ENCODE measurements at places on chromosomes 12 and 14.

DNA sequence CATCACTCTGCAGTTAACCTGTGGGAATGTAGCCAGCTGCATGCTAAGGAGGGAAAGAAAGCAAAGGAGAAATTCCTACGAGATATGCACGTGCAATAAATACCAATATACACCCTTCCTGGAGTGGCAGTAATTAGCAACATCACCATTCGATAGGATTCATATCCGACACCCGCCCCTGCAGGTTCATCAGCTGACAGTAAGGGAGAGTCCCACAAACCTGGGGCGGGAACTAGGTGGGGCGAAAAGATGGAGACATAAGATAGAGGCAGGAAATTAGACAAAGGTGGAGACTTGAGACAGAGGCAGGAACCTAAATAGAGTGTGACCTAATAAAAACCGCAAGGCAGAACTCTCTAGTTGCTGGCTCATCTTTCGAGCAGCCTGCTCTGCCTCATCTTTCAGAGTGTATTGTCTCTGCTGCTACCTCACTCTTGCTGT is 51.6 kb downstream of the PLEKHG3 start:
- DNase-seq, result peak; percentile 50

DNA sequence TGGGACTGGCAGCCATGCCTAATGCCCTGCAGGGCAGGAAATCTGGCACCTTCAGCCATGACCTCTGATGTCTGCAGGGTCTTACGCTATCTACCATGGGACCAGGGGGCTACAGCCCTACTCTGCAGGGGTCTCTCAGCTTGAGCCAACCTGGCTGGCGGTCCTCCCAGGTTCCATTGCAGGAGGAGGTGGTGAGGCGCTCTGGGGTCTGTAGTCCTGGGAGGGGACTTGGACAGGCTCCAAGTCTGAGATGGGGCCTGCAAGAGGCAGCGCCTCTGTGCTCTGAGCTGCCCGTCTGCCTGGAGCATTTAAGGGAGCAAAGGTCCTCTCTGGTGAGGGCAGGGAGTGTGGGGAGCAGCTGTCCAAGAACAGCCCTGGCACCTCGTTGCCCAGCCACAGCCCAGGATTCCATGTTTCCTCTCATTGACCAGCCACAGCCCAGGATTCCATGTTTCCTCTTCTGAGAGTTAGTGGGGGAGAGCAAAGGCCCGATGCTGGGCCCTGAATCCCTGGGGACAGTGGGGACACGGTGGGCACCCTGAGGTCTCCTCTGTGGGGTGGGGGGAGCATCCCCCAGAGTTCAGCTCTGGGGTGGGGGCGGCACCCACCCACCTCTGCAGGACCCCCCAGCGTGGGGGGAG is 655 bp downstream of the PLD4 start:
- no peak for DNase-seq

DNA sequence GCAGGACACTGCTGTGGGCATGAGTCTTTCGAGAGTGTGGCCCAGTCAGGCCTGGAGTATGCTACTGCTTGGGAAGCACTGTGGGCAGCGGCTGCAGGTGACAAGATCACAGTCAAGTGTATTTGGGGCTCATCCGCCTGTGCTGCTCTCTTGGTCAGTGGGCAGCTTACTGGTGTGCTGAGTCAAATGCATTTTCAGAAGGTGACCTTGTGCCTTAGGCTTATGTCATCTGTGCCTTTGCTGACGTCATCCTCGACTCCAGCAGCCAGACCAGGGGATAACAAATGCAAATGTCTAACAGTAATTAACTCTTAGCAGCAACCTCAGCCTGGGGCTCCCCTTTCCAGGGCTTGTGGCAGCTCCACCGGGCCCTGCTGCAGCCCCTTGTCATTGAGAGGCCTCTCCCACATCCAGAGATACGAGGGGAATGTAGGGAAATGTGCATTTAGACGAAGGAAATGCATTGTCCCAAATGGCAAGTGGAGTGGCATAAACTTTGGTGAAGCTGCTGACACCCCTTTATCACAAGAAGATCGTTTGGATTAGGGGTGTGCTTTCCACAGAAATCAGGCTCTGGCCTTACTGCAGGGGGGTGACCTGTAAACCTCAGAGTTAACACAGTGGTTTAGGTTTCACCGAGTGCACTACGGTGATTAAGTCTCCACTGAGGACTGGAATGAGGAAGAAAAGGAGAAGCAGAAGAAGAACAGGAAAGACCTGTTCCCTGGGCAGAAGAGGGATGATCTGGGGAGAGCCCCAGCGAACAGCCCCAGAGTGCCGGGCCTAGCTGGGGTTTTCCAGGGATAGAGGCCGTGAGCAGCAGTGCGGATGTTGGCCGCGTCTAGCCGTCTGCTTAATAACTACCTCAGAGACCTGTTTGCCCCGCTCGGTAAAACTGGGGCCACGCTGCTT is 39.7 kb downstream of the PSMA6 start:
- DNase-seq, result no peak

DNA sequence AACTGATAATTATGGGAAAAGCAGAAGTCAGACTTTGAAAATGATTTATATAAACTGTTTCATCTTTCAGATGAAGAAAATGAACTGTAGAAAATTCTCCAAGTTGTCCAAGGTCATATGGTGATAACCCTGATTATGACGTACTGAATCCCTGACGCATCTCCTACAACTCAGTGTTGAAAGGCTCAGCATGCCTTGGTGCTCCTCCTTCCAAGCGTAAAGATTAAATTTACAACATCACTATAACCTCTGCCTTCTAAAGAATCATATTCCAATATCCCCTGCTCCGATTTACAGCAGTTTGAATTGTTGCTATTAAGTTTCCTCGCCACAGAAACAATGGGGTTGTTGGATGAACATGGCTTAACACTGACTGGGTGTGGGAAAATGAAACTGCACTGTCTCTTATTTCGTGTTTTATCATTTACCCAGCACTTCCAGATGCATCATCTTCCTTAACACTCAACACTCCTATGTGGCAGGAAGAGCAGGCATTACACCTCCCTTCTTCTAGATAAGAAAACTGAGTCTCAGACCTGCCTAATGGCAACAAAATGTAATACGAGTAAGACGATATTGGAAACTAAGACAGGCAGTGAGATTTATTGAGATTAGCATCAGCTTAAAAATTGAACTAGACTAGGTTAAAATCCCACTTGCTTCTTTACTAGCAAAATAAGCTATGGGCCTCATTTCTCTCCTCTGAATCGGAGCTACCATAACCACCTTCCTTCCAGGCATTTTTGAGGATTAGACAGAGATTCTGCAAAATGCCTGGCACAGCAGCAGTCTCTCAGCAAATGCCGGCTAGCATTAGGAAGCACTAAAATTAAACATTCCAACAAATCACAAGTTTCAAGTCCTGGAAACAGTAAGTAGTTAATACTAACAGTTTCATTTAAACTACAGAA is 74.2 kb downstream of the PPM1H start:
- DNase-seq, result no peak

- DNase-seq, result no peak
These were observed 8.3 kb downstream of the SLC4A8 start for GRCh38 chr12:51432921-51433320.

DNA sequence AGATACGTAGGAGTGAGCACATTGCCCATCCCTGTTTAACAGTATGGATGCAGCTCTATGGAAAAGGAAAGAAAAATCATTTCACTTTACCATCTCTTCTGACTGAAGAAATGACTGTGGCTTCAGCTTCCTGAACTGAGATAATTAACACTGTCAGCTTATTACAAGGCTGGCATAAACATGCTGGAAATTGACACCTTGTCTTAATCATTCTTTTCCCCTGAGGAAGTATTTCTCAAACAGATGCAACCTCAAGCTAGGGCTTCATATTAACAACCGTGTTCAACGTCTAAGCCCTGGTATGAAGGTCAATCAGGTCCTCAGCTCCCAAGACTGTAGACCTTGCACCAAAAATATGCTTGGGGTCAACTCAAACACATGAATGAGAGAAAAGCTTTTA is 25.0 kb downstream of the RERG start:
- no peak for DNase-seq

DNA sequence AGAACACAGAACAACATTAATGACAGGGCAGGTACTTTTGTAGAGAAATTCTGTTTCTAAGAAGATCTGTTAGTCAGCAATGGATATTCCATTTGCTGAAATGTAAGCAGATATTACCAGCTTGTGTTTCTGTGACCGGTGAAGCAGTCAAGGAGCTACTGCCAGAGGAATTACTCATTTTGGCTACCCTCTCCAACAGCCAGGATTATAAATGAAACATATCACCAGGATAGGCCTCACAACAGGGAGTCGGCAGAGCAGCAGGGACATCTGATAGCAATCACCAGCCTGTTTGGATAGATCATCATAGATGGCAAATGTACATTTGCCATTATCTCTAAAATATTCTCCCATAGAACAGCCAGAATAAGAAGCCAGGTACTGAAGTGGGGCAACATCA is 440.7 kb downstream of the KCNH5 start:
- DNase-seq, result no peak

- no peak for DNase-seq
These were observed 30.0 kb upstream of the STAB2 start for GRCh38 chr12:103556890-103557627.

GRCh38 chr12:62817556-62818271 is 117.2 kb downstream of the PPM1H start:
- peak; percentile 44 for DNase-seq

- DNase-seq, result no peak
These were observed 926.9 kb downstream of the TMTC2 start for GRCh38 chr12:83613586-83614110.

DNA sequence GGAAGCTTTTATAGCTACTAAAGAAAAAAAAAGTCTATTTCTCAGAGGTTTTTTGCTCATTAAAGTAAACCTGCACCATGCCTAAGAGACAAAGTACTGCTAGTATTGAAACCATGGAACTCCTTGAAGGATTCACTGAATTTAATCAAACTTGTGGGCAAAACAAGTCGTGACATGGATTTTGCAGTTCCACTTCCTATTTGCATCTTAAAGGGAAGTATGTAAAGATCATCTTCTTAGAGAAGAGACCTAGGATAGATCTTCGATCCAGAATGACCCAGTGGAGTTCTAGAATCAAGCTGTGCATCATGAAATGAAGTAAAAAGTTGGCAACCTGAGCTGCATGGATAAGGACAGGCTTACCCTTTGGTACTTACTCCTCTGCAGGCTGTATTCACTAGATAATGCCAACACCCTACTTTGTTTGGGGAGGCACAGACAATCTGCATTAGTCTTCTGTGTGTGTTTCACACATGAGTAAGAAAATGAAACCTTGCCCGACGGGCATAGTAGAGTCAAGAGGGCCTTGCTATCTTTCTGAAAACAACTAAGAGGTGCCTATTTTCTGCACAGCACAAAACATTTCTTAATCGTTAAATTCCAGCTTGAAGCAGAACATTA is 1.9 kb downstream of the GNG2 start:
- no peak for DNase-seq

DNA sequence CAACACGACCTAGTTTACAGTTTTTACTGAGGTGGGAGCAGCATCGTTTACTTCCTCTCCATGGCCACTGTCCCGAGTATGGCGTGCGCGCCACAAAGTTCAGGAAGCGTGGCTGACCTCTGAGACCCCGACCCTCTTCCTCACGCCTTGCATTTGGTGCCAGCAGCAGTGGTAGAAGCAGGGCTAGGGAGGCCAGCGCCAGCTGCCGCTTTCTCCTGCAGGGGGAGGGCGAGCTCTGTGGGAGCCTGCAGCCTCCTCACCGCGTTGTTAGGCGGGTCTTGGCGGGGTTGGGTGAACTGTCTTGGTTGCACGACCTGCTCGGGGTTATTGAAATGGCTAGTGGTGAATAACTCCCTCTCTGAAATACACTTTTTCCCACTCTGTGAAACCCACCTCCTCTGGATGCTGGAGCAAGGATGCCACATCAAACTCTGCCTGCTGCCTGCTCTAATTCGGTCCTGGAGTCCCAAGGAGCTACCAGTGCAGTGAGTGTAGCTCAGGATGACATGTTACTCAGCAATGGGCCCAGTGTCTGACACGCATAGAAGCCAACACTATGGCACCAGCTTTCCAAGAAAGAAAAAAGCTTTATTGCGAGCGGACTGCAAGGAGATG is 22.3 kb upstream of the TDRD9 start:
- DNase-seq, result no peak

GRCh38 chr14:104550861-104551728 is 28.5 kb upstream of the C14orf180 start:
- DNase-seq, result no peak

- DNase-seq, result no peak
These were observed 902 bp upstream of the CFL2 start for GRCh38 chr14:34715127-34715863.

DNA sequence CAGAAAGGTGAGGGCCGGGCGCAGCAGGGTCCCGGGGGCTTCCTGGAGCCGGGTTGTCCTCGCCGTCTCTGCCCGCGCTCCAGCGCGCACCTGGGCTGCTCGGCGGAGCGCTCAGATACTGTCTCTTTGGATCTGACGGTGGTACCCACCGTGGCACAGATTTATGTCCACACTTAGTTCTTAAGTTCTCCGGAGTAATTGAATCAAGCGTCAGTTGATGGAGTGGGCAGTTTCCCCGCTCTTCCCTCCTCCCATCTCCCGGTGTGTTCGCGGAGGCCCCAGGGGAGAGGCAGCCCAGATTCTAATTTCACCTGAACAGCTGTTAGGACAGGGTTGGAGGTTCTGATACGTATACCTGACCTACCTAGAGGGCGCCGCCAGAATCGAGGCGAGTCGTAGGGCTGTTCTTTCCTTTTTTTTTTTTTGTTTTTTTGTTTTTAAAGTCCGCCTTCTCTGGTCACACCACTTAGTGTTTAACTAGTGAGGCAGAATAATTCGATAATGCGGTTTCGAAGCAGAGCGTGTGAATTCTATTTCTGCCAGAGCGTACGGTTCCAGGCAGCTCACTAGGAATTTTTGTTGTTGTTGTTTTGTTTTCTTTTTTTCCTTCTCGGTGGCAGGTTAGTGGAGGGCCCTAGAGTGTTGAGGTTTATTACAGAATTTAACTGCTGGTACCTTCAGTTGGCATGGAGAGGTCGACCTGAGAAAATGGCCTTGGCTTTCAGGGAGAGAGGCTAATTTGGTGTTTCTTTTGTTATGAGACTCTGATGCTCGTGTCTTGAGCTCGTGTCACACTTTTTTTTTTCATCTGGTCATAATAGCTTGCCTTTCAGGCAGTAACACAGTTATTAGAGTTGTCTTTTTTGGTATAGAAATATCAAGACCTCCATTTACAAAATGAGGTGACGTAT is 22.3 kb upstream of the GNS start:
- DNase-seq, result no peak

DNA sequence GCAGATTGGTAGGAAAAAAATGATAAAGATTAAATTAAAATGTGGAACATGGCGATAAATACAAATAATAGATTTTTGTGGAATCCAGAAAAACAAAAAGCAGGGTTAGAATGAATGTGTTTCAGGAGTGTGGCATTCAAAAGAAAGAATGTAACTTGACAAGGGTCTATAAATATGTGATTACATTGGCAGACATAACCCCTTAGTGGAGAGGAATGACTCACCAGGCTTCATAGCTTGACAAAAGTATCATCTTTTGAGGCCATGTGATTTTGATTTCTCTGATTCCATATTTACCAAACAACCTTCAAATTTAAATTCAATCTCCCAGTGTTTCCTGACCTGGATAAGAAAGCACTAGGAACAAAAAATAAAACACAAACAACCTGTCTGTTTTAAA is 24.4 kb upstream of the MGST1 start:
- peak; percentile 25 for DNase-seq
